ENCODE measurements at places on chromosomes 4 and X.

DNA sequence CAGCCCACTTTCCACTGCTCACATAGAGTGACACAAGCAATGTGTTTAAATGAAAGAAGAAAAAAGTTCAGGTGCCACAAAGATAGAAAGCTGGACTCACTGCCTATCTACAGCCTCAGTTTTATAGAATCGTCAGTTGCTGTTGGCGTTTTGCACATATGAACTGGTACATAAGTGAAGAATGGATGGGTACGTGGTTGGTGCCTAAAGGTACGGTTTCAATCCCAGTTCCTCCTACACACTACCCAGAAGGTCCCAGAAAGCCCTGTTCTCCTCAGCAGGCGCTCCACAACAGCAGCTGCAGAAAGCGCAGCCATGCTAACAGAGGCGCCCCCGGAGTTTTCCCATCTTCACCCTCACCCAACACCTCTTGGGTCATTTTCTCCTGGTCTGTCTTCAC lies 23.6 kb downstream of the CHST7 start:
- no peak for DNase-seq

DNA sequence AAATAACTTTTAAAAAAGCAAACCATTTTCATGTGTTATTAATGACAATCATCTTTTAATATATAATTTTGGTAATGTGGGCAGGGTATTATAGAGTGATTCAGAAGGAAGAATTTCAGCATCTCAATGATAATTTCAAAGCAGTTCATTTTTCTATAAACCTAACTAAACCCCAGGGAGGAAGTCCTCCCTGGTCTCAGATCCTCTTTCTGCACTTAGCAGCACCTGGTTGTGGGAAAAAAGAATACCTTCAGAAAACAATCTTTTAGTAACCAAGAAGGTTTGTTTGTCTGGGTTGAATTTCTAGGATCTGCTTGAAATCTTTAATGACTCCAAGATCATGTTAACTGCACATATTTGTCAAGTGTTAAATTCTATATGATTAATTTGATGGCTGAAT lies 29.9 kb downstream of the DKK2 start:
- DNase-seq: no peak

DNA sequence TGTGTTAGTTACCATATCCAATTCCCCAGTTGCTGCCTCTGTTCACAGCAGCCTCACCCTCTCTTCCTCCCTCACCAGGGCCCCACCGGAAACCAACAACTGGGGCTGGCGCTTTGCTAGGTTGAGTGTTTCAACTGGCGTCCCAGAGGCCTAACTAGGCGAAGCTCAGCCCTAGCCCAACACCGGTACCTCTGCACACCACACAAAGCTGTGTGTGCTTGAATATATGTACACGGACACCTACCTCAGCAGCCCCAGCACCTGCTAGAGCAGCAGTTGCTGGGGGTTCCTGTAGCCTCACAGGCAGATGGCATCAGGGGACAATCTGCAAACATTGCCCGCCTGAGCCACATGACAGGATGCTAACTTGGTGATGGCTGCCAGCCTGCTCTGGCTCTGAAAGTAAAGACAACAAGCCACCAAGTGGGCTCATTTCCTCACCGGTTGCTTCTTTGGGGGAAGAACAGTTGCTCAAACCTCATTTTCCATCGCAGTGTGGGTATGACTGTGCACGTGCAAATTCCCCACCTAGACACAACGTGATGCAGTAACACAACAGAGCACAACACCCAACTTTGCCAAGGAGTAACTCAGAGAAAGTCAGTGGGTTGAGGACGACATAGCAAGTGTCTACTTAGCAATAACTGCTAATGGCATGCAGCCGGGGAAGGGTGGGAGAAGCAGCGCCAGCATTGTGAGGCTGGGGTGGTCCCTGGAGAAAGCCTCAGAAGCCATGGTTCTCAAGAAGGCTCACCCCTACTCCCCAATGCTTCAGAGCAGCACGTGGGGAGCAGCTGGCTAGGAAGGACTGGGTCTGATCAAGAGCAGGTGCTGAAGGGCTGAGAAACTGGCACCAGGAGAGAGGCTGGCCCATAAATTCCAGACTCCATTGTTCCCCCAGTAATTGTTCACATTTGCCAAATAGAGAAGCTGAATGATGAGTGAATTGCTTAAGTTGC lies 139.5 kb downstream of the SH3KBP1 start:
- peak; percentile 36 for DNase-seq

DNA sequence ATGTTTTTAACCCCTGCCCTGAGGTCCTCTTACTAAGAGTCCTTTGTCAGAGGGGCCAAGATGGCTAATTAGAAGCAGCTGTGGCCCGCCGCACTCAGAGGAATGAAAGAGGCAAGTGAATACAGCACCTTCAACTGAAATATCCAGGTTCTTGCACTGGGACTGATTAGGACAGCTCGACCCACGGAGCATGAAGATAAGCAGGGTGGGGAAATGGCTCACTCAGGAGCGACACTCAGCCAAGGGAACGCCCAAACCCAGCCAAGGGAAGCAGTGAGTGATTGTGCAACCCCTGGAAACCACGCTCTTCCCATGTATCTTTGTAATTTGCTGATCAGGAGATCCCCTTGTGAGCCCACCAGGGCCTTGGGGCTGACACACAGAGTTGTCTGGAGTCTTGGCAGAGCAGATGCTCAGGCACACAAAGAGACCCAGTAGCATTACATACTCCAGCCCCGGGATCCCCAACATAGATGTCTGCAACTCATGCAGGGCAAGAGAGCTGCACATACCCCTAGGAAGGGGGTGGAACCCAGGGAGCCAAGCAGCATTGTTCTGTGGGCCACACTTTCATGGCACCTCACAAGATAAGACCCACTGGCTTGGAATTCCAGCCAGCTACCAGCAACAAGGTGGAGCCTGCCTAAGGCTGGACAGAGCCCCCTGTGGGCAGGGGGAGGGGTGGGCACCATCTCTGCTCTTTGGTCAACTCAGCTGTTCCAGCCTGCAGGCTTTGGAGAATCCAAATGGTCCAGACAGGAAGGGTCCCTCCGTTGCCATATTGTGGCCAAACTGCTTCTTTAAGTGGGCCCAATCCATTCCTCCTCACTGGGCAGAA lies 23.3 kb downstream of the F8A3 start:
- no peak for DNase-seq

DNA sequence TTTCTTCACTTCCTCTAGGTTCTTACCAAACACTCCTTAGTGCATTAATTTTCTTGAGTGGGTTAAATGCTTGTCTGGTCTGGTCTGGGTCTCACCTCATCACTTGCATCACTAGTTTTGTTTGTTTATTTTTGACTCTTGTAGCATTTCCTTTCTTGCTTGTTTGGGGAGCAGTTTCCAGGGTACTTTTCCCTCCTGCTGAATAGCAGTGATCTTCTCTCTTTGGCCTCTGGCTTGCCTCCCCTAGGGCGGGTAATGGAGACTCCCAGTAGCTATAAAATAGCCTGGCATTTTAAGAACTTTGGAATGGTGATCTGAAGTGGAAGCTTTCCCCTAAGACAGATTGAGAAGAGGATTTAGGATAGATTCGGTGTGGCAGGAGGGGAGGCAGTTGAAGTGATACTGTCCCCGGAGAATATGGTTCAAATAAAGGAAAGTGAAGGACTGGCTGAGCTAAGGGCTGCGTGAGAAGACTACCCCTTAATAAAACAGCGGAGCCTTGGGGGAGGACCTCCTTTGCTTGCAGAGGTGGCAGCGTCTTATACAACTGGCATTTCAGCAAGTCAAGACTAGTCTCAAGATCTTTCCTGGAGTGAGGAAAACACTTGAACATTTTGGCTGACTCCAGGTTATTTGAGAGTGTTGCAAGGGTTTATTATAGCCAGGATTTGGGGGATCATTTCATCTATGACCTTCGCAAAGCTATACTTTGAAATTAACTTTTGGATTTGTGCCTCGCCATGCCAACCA lies 190.6 kb downstream of the FRAS1 start:
- DNase-seq: no peak

- no peak for DNase-seq
Measured at GRCh38 chr4:161907590-161907955, 256.2 kb downstream of the FSTL5 start.

DNA sequence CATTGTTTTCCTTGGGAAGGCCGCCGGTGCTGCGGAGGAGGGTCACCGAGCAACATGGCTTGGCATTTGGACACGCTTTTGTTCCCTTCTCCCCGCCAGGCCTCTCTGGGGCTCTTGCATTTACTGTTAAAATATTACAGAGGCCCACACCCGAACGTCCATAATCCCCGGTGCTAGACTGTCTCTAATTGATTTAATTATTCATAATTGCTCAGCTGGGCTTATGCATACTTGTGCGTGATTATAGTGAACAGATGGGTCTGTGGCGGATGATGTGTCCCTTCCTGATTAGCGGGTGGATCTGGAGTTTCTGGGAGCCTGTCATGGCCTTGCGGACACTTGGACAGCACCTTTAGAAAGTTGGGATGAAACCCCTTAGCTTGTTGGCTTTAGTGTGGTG lies 100.2 kb upstream of the MSX1 start:
- no peak for DNase-seq

- DNase-seq: no peak
Measured at GRCh38 chrX:150694738-150695410, 1.7 kb downstream of the MTMR1 start.

- DNase-seq: no peak
Measured at GRCh38 chrX:6614506-6614905, 79.6 kb upstream of the VCX3A start.

- no peak for DNase-seq
Measured at GRCh38 chrX:5681159-5681558, 547.5 kb downstream of the NLGN4X start.

DNA sequence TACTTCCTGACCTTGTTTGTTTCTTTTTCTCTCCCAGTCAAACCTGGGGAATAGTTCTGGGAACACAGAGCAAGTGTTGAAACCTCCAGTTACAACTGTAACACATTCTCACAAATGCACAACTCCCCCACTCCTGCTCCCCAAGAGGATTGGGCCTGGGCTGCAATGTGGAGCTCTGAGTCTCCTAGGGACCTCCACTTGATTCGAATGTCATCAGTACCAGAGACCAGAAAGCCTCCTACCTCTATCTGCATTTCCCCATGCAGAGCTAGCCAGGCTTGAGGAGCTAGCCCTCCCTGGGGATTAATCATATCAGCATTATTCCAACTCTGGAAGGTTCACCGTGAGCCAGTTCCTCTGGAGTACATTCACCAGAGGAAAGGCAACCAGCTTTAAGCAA lies 41.7 kb upstream of the CITED1 start:
- no peak for DNase-seq

- DNase-seq: no peak
Measured at GRCh38 chrX:118760025-118760424, 32.6 kb downstream of the IL13RA1 start.

DNA sequence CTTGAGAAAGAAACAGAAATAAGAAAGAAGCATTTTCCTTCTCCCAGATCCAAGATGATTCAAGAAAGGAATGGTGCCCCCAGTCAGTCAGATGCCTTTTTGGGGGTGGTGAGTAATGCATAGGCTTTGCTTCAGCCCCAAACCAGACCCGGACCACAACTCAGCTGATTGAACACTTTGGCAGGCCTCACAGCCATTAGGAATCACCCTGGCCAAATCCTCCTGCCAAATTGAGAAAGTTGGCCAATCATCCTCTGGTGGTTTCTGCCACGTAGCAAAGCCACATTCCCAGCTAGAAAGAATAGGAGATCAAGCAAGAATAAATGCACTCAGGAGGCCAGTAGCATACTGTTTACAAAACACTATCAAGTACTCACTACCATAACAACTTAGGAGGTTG lies 33.7 kb downstream of the FRMD7 start:
- DNase-seq: no peak

GRCh38 chr4:7860600-7861163 lies 79.0 kb downstream of the AFAP1 start:
- DNase-seq: no peak

DNA sequence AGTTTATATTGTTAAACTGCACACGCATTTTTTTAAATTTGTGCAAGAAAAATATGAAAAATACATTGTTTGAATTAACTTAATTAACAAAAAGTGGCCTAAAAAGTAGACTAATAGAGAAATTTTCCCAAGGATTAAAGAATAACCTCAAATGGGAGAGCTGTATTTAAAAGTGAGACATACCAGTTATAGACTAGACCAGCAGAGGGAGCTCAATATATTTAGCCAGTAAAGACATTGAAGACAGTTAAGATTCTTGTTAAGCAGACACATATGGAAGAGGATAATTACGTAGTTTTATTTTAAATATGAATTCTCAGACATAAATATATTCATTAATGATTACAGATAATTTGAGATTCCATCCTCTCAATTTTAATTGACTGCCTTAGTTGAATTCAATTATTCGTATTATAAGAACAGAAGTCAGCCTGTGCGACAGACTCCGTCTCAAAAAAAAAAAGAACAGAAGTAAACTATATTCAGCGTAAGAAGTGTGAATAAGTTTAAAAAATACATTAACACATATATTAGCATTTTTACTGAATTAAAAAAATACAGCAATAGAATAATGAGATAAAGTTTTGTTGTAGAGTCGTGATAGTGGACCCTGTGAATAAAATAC lies 64.8 kb downstream of the GLRA3 start:
- no peak for DNase-seq

DNA sequence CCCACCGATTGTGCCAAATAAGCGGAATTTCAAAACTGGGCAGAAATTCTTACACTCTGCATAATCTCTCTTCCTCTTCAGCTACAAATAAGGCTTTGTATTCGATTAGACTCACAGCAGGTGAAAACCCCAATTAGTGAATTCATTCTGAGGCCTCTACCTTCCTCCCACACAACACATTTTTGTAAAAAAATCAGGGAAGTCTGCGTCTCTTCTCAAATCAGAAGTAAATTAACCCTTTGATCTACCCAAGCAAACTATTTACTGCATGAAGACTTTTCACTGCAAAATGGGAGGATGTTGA lies 200.6 kb upstream of the FTHL17 start:
- no peak for DNase-seq

DNA sequence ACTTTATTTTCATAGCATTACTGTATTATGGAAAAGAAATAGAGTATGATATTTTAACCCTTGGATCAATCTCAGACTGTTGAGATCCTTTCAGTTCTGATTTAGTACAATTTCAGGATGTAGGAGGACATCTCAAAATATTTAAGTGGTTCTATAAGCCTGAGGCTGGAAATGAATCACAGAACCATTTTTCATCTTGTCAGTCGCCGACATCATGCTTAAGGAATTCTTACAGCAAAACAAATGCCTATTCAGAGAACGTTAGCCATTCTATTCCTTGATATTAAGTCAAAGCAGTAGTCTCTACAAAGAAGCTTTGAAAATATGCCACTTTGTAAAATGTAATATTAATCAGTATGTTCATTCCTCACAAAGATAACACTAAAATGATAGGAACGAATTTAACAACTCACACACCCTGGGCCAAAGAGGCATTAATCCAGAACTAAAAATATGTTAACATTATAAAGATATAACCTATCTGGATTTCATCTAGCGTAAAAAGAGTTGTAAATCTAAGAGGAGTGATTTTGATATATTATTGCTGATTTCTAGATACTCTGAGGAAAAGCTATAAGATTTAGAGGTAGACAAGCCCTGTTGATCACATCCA lies 152.0 kb downstream of the GASK1B start:
- no peak for DNase-seq

- DNase-seq: no peak
Measured at GRCh38 chr4:24808261-24808660, 12.9 kb downstream of the SOD3 start.
